ENCODE measurements at places on chromosomes 5 and 9.

- no peak for DNase-seq
These were observed 290.5 kb upstream of the ITGA1 start for GRCh38 chr5:52497133-52497693.

DNA sequence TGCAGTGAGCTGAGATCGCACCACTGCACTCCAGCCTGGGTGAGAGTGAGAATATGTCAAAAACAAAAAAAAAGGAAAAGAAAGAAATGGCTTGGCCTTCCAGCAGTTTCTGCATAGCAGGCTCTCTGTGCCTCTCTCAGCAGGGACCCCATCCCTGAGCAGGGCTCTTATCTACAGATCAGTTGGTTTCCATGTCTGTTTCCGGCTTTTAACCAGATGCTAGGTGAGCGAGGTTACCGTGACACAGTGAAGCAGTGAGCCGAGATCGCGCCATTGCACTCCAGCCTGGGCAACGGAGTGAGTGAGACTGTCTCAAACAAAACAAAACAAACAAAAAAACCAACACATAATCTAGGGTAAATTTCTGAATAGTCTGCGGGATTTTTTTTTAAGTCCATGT lies 51.4 kb downstream of the COL5A1 start:
- no peak for DNase-seq

GRCh38 chr9:74172874-74173273 lies 324.3 kb upstream of the RORB start:
- no peak for DNase-seq

DNA sequence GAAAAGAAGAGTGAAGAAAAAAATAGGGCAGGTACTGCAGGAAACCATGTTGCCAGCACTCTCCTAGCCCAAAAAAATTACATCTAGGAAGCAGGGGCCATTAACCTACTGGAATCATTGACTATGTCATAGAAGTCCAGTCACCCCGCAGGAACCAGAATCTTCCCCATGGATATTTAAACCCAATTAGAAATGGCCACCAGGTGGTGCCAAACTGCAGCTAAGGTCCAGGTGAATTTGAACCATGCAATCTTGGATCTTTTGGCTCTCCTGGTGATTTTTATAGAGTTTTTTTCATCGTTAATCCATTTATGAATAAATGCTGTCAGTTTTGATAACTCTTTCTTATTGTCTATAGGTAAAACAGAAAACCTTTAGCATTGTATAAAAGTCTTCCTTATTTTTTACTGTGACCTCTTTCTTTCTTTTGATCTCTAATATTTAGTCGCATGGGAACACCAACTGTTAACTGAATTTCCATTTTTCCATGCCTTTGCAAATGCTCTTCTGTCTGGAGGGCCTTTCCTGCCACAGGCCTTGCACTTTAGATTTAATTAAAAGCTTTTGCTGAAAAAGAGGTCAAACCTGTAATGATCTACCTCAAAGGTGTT lies 147.5 kb upstream of the FGF10 start:
- DNase-seq: no peak

GRCh38 chr9:98864281-98865174 lies 57.1 kb downstream of the GALNT12 start:
- DNase-seq: no peak

DNA sequence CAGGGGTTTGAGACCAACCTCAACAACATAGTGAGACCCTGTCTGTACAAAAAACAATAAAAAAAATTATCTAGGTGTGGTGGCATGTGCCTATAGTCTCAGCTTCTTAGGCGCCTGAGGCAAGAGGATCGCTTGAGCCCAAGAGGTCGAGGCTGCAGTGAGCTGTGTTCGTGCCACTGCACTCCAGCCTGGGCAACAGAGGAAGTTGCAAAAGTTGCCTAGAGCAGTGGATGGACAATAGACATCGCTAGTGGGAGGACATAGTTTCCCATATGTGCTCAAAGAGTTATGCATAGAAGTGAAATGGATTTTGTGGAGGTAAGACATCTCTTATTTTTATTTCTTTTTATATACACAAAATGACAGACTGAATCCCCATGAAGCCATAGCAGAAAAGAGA lies 19.0 kb downstream of the HNRNPK start:
- DNase-seq: no peak

DNA sequence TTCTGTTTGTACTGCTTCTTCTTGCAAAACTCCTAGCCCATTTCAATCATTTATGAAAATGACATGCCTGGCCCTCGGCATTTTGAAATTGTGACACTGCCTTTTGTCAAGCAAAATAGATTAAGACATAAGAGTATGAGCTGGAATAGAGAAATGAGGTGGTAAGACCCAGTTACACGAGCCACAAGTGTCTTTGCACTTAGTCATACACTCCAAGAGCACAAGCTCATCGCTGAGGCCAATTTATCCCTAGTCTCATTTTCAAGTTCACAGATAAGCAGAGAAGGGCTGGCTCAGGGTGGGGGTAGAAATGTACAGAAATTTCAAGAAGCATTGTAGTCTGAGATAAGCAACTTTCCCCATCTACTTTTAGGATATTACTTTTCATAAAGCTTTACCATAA lies 40.6 kb upstream of the MAP1B start:
- no peak for DNase-seq

- DNase-seq: no peak
These were observed 1.1 kb downstream of the RALGDS start for GRCh38 chr9:133119846-133120500.

GRCh38 chr5:142847898-142848790 lies 78.0 kb downstream of the ARHGAP26 start:
- no peak for DNase-seq

GRCh38 chr9:93466416-93467061 lies 13.2 kb upstream of the FAM120AOS start:
- no peak for DNase-seq

- DNase-seq: no peak
These were observed 707 bp downstream of the RMND5B start for GRCh38 chr5:178131446-178131996.

GRCh38 chr9:111621895-111622480 lies 9.1 kb upstream of the DNAJC25 start:
- DNase-seq: no peak

GRCh38 chr5:18311266-18311665 lies 677.0 kb downstream of the TAF11L14 start:
- no peak for DNase-seq

DNA sequence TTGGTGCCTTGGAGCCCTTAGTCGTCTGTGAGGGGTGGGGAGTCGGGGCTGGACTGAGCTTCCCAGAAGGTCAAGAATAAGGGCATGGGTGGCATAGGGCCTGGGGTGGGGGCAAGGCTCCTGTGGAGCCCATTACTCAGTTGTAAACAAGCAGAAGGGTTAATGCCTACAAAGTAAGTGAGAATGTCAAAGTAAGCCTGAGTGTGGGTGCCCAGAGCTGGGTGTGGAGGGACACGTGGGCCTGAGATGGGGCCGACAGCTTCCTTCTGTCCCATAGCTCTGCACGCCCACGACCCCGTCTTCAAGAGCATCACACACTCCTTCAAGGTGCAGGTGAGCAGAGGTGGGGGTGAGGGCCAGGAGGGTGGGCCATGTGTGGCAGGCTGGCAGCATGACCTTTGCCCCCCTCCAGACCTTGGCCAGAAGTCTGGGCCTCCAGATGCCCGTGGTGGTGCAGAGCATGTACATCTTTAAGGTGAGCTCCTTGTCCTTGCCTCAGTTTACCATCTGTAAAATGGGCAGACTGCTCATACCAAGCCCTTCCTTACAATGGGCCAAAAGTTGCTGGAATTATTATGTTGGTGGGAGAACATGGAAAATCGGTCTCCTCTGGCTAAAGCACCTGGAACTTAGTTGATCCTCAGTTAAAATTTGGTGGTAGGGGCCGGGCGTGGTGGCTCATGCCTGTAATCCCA lies 11.1 kb downstream of the DOLK start:
- DNase-seq: no peak

GRCh38 chr5:138974227-138975063 lies 99.3 kb upstream of the LRRTM2 start:
- no peak for DNase-seq

GRCh38 chr9:114828303-114828650 lies 22.4 kb upstream of the TNFSF15 start:
- no peak for DNase-seq

DNA sequence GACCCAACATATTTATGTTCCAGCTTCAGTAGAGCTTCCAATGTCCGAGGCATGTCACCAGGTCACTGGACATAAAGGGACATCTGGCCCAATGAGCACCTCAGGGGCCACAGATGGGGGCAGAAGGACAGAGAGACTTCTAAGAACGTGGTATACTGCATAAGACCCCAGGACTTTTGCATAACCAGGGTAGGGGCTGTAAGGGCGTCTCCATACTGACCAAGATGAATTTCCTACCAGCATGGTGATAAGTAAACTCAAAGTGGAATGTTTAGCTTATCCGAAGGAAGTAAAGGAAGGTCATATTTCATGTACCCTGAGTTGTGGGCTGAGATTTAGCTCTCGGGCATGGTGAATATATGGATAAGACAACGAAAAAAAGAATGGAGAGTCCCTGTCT lies 17.5 kb upstream of the COL27A1 start:
- DNase-seq: no peak

- no peak for DNase-seq
These were observed 101.4 kb downstream of the ATG10 start for GRCh38 chr5:82073179-82073578.

GRCh38 chr5:42656651-42657015 lies 100.0 kb upstream of the CCDC152 start:
- DNase-seq: no peak

GRCh38 chr9:130198501-130199179 lies 26.4 kb downstream of the NCS1 start:
- no peak for DNase-seq

- no peak for DNase-seq
These were observed 40.7 kb downstream of the AHRR start for GRCh38 chr5:362189-362588.

GRCh38 chr9:138049085-138049778 lies 171.7 kb downstream of the CACNA1B start:
- DNase-seq: no peak

GRCh38 chr5:80246995-80247729 lies 8.7 kb downstream of the SERINC5 start:
- no peak for DNase-seq

DNA sequence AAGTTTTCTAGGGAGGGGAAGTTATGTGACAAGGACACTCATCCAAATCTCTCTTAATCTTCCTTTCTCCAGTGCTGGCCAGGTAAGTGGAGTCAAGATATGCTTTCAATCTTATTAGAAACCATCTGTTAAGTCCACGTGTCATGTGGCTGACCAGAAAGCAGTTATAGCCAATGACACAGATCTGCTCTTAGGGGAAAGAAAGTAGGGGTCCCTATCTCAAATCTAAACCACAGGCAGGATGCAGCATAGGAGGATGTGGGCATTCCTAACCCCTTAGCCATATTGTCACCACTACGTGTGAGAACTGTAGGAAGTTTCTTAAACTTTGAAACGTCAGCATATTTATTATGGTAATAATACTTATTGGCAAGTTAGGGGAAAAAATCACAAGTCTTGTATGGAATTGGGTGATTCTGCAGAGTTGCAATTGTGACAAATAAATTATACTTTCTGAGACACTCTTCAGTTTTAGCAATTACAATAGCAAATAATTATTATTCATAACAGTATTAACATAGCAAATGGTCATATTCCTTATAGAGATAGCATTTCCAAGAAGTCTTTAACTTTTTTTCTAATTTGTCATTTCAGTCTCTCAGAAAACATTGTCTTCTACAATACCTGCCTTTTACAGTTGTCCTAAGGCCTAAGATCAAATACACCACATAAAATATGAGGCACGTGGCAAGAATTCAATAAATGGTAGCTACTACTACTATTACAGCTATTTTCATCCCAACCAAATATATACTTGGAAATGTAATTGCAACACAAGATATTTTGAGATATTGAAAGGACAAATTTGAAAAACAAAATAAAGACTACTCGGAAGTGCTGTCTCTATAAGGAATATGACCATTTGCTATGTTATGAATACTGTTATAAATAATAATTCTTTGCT lies 236.9 kb downstream of the PDE4D start:
- DNase-seq: no peak

DNA sequence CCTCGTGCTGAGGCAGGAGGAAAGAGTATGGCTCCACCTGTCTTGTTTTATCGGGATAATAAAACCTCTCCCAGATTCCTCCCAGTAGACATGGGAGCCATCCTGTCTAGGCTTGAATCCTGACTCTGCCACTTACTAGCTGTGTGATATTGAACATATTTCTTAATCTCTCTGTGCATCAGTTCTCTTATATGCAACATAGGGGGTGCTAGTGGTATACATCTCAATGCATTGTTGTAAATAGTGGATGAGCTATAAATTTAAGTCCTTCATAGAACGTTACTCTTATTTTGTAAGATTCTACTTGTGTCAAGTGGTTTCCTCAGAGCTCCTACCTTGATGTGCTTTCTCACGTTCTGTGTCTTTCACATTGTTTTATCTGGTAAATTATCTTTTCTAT lies 417.7 kb upstream of the POU5F2 start:
- DNase-seq: no peak

DNA sequence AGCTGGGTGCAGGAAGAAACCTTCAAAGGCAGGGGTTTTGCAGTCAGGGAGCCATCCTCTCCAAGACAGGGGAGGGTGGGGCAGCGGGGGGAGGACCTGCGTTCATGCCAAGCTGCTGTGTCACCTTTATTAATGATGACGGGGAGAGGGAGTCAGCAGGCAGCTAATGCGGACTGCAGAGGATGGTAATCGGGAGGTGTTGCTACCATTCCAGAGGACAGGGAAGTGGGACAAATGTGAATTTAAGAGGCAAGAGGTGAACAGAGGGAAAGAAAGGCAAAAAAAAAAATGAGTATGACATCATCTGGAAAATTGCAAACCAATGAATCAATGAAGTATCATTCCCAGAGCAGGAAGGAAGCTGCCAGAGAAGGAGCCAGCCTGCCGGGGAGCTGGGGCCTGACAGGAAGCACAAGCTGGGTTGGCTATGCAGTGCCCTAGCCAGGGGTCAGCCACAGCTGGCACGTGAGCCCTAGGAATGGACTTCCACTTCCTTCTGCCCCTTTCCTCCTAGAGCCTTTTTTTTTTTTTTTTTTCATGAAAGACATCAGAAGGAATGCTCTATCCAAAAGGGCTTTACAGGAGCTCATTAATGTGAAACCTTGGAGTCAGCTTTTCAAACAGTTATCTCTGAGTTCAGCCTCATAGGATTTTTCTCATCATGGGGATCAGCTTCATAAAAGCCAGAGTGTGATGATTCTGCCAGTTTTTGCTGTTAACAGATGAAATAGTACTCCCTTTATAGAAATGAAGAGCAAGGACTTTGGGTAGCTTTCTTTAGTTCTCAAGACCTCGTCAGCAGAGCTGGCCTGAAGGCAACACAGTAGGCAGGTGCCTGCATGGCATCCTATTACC lies 9.2 kb downstream of the INSYN2B start:
- no peak for DNase-seq

- DNase-seq: no peak
These were observed 8.5 kb downstream of the GFPT2 start for GRCh38 chr5:180344696-180344999.

GRCh38 chr5:129915415-129915814 lies 11.2 kb downstream of the CHSY3 start:
- DNase-seq: no peak

- DNase-seq: no peak
These were observed 602.9 kb downstream of the TLE1 start for GRCh38 chr9:81086416-81086815.

GRCh38 chr5:95178046-95178651 lies 106.7 kb downstream of the MCTP1 start:
- no peak for DNase-seq

GRCh38 chr5:150189326-150189725 lies 536 bp upstream of the SLC6A7 start:
- no peak for DNase-seq
